ENCODE measurements at places on chromosomes 7 and 10.

GRCh38 chr10:81270051-81270450, 604.9 kb upstream of the NRG3 start:
- no peak for DNase-seq

DNA sequence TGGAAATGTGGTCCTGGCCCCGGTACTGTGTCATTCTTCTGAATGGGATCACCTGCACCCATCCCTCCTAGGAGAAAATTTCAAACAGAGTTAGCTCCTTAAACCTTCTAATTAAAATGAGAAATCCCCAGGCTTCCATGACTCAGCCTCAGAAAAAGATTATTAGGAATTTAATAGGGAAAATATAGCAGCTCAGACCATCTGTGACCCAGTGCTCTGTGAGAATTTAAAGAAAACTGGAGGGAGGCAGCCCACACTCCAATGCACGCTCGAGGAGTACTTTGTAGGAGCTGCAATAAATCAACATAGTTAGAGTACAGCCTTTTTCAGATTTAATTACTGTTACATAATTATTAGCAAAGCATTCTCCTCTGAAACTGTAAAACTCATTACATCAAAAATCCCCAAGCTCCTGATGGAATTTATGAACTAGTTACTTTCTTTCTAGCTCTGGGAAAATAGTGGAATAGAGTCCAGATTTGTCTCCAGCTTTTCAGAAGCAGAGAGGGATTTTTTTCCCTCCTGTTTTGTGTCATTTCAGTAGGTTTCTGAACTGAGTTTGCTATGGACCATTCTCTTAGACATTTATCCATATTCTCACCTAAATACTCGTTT, 30.1 kb downstream of the NEUROD6 start:
- no peak for DNase-seq

GRCh38 chr7:106615808-106616707, 44.9 kb downstream of the CCDC71L start:
- no peak for DNase-seq

GRCh38 chr7:66751945-66752344, 11.4 kb downstream of the RABGEF1 start:
- no peak for DNase-seq

GRCh38 chr7:135712796-135713195, 15.2 kb downstream of the SLC13A4 start:
- DNase-seq, result no peak

- no peak for DNase-seq
Measured at GRCh38 chr7:6023974-6024435, 7.2 kb upstream of the ANKRD61 start.

GRCh38 chr10:117412469-117413010, 37.3 kb upstream of the PDZD8 start:
- no peak for DNase-seq

DNA sequence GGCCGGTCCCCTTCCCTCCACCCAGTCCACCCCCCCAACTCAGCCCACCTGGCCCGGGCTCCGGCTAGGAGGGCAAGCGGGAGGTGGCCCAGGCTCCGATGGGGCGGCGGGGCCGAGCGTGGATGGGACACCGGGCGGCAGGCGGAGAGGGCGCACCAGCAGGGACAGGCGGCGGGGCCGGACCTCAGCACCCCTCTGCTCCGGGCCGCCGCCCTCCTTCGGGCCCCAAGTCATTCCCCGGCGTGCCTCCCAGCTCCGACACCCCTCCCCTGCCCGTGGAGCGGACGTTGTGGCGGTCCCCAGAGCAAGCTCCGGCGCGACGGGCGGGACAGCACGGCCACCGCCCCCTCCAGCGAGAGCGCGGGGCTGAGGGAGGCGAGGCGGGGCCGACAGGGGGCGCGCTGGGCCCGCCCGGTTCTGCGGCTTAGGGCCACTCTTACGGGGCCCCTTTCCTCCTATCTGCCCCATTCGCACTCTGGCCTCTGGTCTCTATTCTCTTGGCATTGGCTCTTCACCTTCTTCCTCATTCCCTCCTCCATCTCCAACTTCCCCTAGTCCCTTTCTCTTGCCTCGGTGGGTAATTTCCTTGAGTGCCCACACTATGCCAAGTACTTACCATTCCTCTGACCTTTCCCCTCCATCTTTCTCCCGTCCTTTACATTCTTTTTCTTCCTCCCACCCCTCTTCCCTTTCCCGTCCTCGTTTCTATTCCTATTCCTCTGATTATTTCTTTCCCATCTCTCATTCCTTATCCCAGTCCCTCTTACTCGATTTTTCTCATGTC, 701 bp upstream of the GBX1 start:
- DNase-seq, result peak; percentile 39

DNA sequence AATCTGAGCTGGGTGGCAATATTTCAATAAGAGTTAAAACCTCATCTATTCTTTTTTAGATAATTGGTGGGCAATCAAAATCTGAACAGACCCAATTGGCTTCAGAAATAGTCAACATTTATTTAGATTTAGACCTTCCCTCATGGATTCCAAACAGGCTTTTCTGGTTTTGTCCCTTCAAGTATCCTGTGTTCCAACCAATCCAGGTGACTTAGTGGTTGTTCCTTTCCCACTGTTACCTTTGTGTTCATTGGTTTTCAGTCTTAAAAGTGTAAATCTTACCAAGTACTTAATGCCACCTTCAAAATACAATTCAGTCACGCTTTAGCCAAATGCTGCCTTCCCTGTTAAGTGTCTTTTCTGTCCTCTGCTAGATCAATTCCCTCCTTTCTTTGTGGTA, 85.9 kb downstream of the AHR start:
- DNase-seq, result no peak

- DNase-seq, result no peak
Measured at GRCh38 chr7:113698556-113699220, 220.1 kb downstream of the PPP1R3A start.

- DNase-seq, result peak; percentile 48
Measured at GRCh38 chr7:27150568-27151340, 1.6 kb downstream of the HOXA3 start.

DNA sequence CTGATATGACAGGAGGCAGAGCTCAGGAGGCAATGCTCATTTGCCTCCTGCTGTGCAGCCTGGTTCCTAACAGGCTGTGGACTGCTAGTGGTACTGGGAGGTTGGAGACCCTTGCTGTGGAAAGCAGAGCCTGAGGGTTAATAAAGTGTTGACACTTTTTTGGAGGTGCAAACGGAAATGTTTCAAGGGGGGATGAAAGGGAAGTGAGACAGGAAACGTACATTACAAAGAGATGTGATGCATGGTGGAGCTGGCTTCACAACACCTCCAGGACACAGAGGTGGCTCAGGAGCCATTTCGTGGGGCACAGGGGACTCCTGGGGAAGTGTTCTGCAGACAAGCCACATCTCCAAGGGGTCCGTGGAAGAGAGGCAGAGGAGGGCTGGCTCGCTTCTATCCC, 137.6 kb upstream of the SVIL start:
- DNase-seq, result no peak

DNA sequence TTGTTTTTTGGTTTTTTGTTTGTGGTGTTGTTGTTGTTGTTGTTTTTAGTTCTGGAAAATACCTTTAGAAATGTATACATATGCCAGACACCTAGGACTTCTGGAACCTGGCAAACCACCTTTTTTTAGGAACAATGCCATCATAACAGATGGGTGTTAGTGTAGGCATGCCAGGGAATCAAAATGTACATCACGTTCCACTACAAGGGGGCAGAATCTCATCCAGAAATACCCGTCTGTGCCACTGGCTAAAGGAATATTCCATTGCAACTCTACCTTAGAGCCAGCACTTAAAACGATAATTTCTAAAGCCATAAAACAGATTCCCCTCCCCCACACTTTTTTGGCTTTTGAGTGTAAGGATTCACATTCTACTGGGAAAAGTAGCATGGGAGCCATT, 239.8 kb downstream of the ETV1 start:
- no peak for DNase-seq

- no peak for DNase-seq
Measured at GRCh38 chr10:71840177-71840957, 10.7 kb downstream of the PSAP start.

DNA sequence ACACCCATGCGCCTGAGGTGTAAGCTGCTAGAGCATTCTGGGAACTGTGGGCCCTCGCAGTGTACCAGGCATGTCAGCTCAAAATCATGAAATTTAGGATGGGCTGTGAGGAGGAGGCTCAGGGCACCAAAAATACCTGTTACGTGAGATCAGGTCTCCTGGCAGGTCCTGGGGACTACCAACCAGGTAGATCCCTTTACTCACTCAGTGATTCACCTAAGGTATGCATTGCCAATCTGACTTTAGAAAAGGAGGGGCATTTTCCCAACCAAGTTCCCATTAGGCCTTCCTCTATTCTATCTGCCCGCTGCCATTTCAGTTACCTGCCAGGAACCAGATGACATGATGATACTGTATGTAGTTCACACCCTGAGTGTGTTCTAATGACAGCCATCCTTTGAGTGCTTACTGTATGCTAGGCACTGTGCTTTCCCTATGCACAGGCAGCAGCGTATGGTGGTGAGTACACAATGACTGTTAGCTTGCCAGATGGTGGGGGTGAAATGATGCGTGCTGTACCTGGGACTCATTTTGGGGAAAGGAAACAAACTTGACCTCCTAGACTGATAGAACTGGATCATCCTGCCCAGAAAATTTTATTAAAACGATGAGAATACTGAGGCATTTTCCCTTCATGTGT, 62.0 kb downstream of the CFAP58 start:
- DNase-seq, result no peak

DNA sequence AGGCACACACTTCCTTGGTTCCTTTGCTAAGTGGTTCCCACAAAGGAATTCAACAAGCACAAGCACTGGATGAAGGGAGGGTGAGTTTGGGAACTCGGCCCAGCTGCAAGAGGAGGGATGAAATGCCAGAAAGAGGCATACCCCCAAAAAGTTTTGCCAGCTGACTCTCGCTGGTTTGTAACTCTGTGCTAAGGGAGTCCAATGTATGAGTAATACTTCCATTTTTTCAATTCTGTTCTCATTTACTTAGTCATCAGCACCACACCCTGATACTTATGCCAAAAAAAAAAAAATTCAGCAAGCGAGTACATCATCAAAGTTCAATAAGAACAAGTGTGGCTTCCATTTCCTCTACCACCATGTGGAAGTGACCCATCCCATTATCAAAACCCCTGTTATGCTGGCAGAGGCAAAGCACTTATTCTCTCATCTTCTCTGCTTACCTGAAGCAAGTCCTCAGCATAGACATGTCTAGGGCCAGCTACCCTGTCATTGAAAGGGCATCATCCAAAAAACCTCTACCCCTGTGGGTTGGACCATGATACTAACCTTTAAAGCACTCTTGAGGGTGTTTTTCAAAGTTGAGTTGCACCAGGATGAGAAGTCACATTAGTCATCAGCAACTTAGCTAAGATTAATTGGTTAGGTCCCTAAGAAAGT, 6.9 kb upstream of the HYCC1 start:
- no peak for DNase-seq

DNA sequence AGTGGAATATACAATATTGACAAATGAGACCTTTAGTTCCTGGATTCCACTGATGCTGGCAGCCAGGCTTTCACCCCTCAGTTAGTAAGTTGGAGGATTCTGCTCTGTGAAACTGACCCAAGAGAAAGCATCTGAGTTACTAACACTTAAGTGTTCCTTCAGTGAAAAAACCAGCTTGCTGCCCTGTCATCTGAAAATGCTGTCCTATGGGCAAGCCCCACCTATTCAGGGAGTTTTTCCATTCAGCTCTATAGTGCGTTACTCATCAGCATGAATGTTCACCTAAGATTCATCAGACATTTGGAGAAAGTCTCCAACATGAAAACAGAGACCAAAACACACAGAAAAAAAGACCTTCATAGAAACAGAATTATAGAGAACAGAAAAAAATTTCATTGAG, 37.9 kb downstream of the PRPF18 start:
- DNase-seq, result no peak

GRCh38 chr7:60706-61105, 131.7 kb upstream of the FAM20C start:
- no peak for DNase-seq

DNA sequence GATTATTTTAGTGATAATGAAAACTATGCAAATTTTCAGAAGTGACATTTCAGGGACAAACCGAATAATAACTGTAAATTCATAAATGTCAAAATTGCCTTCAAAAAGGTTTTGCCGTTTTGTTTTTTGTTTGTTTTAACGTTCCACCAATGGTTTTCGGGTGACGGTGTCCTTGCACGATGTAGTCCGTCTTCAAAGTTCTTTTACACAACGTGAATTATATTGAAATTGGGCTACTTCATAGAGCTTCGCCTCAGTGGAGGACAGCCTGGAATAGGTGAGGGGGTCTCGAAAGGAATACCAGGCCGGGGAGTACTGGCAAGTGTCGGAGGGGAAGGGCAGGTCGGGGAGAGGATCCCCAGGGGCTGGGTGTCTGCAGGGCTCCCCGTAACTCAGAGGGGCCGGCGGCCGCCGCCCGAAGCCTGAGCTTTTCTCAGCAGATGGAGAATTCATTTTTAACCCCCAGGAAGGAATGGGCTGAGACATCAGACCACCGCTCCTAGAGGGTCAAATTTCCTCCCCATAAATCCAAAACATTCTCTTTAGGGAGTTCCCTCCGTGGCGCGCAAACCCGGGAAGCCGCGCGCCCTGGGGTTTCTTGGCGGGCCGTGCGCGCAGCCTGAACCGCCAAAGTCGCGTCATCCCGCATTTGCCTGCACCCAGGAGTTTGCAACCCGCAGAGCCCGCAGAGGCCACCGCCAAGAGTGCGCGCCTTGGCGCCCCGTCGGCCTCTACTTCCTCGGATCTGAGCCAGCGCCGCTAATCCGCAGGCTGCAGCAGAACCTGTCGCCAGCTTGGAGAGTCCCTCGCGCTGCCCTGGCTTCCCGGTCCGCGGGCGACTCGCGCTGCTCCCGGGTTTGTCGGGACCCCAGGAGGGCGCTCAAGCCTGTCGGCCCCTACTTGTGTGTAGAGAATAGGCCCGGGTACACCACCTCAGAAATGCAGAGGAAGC, 17.3 kb upstream of the EVX1 start:
- DNase-seq, result no peak

GRCh38 chr7:155724327-155725005, 80.0 kb downstream of the RBM33 start:
- DNase-seq, result no peak

GRCh38 chr7:108973075-108973474, 403.4 kb downstream of the DNAJB9 start:
- no peak for DNase-seq

- no peak for DNase-seq
Measured at GRCh38 chr10:78171633-78172400, 138.2 kb downstream of the RPS24 start.

DNA sequence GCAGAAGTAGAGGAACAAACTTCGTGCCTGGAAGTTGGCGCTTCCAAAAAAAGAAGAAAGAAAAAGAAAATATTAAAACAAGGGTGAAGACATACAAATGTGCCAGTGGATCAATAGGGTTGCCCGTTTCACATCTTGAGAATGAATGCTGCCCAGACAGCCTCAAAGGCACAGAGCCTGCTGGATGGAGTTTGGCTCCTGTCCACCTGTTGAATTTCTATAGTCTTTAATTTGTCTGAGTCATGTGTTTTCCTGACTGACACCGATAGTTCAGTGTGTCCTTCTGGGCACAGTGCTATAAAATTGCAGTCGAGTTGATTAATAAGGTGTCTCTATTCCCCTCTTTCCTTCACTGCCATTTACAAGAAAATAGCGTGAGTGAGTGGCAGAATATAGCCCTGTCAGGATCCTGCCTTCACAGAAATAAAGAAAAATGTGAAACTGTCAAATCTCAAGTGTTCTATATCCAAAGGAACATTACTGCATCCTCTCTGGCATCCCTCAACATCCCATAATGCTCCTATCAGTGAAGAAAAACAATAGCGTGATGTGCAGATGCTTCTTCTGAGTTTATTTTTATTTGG, 471.3 kb upstream of the AUTS2 start:
- DNase-seq, result no peak

- DNase-seq, result no peak
Measured at GRCh38 chr7:35384761-35385700, 131.1 kb upstream of the TBX20 start.

- DNase-seq, result no peak
Measured at GRCh38 chr10:124698545-124699469, 45.4 kb downstream of the FAM53B start.
